Activated CD4-positive, alpha-beta T cell treated with anti-CD3 and anti-CD28 coated beads for 36 hours (primary cell): ENCODE measurements at places on chromosomes 16 and 17. TPM values are rescaled to one million over a fixed set of nuclear protein-coding genes. Genes with fewer than 3 reads are reported as not detected.

Gene KRT33A
- not detected for total RNA-seq

- no peaks in the 10 kb centered on the region for H3K27me3 ChIP-seq
- no peak overlapping the region for H3K4me3 ChIP-seq
- H3K27ac ChIP-seq: no peak overlapping the region
Observed at GRCh38 chr16:67865318-67865717, 7.5 kb upstream of the EDC4 start.

Gene BCO1
- not detected for total RNA-seq

DNA sequence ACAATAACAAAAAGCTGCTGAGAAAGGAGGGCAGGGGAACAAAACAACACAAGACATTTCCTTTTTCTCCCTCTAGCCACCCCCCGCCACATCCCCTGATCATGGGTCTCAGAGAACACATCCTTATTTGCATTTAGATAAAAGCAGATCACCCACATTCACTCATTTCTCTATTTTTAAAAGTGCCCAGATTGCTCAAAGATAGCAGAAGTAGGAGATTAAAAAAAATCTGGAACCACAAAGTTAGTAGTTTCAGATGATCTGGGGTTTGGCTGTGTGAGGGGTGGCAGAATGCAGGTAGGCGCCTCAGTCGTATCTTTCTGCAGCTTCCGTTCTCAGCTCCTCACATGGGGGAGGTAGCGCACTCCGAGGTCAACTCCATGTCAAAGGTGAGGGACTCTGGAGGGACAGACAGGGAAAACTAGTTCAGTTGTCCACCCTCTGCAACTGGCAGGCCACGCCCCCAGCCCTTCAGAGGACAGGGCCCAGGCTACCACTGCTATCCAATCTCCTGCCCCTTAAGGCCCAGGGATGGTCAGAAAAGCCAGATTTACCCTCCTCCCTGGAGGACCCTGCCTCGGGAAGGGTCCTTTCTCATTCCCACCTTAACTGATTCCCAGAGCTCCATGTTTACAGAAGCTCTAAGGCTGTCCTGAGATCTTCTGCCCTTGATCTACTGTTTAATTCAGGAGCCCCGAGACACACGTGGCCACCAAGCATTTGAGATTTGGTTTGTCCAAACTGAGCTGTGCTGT, 27.3 kb downstream of the STAT5A start:
- peak overlapping the region; percentile 66 for H3K27ac ChIP-seq
- peaks cover 79% of the 10 kb centered on the region for H3K36me3 ChIP-seq
- peak; percentile 38 for DNase-seq
- peak overlapping the region; percentile 17 for H3K4me3 ChIP-seq
- H3K27me3 ChIP-seq: no peaks in the 10 kb centered on the region

Gene DHX58
- total RNA-seq: 23.8 TPM

Gene PPP1R1B
- 0.18 TPM for total RNA-seq

Gene CD300LB
- total RNA-seq: not detected

- no peak overlapping the region for H3K27ac ChIP-seq
- no peak for DNase-seq
- H3K4me3 ChIP-seq: no peak overlapping the region
- no peaks in the 10 kb centered on the region for H3K4me1 ChIP-seq
- no peaks in the 10 kb centered on the region for H3K27me3 ChIP-seq
- H3K36me3 ChIP-seq: no peaks in the 10 kb centered on the region
Observed at GRCh38 chr16:64841071-64841470, 280.8 kb downstream of the CDH11 start.

Gene KRT20
- not detected for total RNA-seq

DNA sequence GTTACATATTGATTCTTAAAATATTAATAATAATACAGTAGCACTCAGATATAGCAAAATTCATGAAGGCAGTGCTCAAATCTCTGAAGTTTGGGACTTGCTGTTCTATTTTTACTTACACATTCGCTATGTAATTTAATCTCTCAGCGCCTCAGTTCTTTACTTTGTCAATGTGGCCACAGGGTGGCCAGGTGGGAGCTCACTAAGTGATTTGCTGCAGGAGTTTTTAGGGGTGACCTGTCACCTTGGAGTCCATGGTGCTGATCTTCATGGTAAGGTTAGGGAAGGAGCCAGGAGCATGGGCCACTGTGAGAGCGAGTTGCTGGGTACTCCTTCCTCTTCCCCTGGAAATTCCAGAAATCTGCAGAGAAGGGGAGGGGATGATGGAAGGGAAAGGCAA, 28.1 kb downstream of the VWA3A start:
- no peaks in the 10 kb centered on the region for H3K36me3 ChIP-seq
- no peak overlapping the region for H3K4me3 ChIP-seq
- H3K4me1 ChIP-seq: no peaks in the 10 kb centered on the region
- no peak for DNase-seq
- no peak overlapping the region for H3K27ac ChIP-seq
- peaks cover 3% of the 10 kb centered on the region for H3K27me3 ChIP-seq

Gene SLC9A5
- total RNA-seq: 4.5 TPM

DNA sequence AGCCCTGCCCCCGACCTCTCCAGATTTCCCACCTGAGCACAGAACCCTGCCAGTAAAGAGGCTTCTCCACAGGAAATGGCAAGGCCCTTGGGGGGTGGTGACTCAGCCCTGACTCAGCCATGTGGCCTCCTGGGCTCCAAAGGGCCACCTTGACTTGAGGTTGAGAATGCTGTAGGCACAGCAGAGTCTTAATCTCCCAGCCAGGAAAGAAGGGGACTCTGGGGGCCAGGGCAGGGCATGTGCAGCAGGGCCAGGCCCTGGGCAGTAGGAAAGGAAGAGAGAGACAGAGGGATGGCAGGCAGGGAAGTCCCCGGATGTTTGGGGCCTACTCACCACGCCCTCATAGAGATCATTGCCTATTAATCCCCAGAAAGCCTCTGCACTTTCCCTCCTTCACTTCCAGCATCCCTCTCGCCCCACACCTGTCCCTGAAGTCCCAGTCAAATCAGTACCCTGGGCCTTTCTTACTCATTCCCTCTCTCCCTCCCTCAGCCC, 4.8 kb upstream of the ITGA3 start:
- no peaks in the 10 kb centered on the region for H3K27me3 ChIP-seq
- H3K4me3 ChIP-seq: no peak overlapping the region
- no peaks in the 10 kb centered on the region for H3K36me3 ChIP-seq
- H3K27ac ChIP-seq: peak overlapping the region; percentile 87

DNA sequence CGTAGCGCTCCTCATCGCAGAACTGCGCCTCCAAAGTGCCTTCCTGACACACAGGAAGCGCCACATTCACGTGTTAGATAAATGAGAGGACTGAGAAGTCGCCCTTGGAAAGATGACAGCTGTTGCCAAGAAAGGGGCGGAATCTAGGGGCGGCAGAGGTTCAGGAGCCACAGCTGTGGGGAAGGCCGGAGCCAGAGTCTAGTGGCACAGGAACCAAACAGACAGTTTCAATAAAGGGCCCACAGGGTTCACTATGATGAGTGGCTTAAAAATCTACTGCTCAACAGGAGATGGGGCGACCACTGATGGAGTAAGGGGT, 4.7 kb downstream of the FLCN start:
- peaks cover 18% of the 10 kb centered on the region for H3K36me3 ChIP-seq
- H3K27me3 ChIP-seq: no peaks in the 10 kb centered on the region
- H3K4me1 ChIP-seq: peaks cover 15% of the 10 kb centered on the region
- no peak for DNase-seq
- no peak overlapping the region for H3K4me3 ChIP-seq
